Hepatic stellate cell (primary cell): ENCODE measurements at places on chromosomes 7 and 10.

- no peak for DNase-seq
Measured at GRCh38 chr10:130658687-130659290, 522.6 kb downstream of the GLRX3 start.

GRCh38 chr7:108299251-108299973, 156.8 kb downstream of the NRCAM start:
- no peak for DNase-seq

DNA sequence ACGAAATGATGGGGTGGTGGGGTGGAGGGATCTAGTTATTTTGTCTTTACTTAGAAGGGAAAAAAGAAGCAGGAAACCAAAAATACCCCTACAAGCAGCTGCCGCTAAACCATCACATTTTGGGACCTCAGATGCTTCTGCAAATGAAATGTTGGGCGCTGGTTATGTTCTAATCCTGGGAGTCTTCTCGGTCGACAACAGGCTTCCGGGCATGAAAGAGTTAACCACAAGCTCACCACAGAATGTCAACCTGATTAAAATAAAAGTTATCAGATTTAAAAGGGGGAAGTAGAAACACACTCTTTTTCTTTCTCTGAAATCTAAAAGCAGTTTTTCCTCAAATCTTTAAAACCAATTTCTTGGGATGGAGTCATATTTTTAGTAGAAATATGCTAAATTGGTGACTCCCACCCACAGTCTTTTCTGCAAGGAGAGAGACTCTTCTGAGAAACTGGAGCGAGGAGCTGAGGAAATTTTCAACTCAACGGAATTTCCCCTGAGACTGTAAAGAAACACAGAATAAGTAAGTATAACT, 16.8 kb downstream of the IL2RA start:
- no peak for DNase-seq

DNA sequence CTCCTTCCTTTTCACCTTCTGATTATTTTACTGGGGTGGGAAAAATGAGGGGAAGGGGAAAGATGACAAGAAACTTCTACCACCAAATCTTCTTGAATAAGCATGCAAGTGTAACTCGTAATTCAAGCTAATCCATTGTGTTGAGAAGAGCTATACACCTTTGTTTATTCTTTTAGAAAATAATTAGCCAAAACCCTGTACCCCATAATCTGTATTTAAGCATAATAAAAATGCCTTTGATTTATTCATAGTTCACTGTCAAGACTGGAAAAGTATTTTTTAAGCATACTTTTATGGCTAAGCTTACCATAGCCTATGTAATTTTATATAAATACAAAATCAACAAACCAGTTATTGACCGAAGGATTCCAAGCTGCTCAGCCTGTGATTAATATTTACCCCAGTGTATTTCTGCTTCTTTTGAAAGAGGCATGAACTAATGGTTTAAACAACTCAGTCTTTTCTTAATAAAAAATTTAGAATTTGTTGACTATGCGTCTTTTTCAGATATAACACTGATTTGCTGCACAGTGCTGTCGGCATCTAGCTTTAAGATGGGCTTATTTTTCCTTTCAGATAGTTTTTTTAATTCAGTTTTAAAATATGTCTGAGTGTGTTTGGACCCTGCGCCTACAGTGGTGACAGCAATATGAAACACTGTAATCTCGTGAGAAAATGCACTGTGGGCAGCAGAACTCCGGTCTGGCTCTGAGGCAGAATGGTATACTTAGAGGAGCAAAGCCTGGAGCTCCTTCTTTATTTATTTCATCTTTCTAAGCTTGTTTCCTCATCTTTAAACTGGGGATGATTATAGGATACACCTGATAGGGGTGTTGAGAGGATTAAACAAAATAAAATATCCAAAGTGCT, 238.8 kb upstream of the LRGUK start:
- no peak for DNase-seq

DNA sequence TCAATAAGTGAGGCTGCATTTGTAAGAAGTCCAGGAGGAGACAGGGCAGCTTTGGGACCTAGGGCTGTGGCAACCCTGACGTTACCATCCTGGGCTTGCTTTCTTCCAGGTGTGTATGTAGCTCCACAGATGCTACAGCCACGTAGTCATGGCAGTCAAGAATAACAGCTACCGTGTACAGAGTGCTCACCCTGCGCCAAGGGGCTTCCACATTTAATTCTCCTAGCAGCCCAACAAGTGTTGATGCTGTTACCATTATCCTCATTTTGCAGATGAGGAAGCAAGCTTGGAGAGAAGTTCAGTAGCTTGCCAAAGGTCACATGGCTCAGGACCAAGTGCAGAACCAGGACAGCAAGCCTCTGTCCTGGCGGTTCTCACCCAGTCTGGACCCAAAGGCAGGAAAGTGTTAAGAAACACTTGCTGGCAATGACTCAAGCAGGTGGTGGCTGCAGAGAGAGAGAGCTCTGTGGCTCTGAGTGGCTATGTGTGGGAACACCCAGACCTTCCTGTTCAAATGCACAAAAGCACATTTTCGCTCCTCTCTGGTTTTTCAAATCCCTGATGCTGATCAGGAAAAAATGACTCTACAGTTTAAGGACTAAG, 89.8 kb downstream of the CREM start:
- DNase-seq, result no peak

- no peak for DNase-seq
Measured at GRCh38 chr10:50286517-50286916, 35.2 kb upstream of the ASAH2 start.

DNA sequence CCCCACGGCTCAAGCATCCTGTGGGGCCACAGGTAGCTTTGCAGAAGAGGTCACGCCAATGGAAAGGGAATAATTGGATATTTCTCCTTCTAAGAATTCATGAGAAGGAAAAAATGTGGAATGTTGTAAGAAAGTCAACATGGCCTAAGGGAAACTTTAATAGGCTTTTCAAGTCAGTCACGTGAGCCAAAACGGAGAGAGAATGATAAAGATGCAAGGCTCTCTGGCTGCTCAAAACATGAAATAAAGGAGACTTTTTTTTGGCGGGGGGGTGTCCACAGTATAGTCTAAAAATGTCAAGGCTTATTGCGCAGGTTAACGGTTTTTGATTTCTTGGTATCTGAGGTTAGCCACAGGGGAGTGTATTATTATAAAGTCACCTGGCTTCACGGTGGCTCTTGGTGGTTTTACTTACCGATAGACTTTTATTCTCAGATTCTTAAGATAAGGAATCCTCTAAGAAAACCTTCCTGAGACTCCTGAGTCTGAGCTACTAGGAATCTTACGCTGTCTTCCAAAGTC, 148.1 kb downstream of the ARHGAP21 start:
- DNase-seq, result no peak

DNA sequence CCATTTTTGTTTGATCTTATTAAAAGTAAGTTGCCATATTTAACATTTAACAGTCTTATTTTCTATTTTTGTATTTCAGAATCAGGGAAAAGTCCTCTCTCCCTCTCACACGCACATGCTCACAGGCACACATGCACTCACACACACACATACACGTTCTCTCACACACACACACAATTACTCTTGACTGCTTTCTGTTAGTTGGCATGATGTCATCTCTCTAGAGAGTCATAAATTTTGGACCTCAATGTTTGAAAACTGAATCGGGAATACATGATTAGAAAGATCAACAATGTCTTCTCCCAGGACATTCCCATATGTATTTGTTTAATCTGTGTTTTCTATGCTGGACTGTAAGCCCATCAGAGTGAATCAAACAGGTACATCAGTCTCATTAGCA, 165.7 kb upstream of the AHR start:
- no peak for DNase-seq

DNA sequence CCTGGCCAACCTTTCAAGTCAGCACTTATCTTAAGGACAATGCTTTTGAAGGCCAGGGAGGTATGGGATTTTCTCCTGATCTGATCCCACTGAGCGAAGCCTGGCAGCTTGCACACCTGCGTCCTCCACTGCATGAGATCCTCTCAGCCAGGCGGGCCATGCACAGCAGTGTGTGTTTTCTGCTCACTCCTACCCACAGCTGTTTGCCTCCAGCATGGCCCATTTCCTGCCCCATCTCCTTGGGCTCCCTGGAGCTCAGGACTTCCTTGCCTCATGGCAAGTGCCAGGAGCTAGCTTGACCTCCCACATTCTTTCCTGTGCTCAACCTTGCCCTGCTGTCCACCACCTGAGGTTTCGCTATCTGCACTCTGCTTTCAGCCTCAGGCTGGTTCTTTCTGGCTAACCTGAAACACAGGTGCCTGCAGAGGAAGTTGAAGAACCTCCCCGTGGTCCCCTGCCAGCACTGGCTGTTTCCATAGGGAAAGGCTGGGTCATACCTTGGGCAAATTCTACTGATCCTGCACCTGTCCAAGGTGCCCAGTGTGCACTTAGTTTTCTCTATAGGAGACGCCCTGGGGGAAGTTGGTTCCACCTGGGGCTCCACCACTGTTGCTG, 43.9 kb upstream of the EEPD1 start:
- no peak for DNase-seq

- no peak for DNase-seq
Measured at GRCh38 chr10:76357726-76358415, 926.4 kb downstream of the LRMDA start.

- no peak for DNase-seq
Measured at GRCh38 chr7:115672024-115672423, 358.5 kb downstream of the TFEC start.

DNA sequence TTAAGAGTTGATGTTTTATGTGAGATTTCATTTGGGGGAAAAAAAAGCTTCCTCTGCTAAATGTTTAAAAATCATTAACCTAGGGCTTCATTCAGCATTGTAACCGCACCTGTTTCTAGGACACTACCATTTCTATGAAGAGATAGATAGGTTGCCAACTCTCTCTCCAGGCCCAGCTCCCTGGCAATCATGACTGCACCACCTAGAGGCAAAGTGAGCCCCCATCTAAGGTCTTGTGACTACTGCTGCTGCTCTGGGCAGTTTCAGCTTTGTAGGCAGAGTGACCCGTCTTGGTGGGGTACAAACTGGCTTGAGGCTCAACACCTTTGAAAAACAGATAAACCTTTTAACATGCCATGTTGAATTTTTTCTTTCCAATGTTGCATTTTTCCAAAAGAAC, 27.3 kb upstream of the MRC1 start:
- no peak for DNase-seq

GRCh38 chr7:135238112-135238744, 4.6 kb downstream of the STRA8 start:
- no peak for DNase-seq

DNA sequence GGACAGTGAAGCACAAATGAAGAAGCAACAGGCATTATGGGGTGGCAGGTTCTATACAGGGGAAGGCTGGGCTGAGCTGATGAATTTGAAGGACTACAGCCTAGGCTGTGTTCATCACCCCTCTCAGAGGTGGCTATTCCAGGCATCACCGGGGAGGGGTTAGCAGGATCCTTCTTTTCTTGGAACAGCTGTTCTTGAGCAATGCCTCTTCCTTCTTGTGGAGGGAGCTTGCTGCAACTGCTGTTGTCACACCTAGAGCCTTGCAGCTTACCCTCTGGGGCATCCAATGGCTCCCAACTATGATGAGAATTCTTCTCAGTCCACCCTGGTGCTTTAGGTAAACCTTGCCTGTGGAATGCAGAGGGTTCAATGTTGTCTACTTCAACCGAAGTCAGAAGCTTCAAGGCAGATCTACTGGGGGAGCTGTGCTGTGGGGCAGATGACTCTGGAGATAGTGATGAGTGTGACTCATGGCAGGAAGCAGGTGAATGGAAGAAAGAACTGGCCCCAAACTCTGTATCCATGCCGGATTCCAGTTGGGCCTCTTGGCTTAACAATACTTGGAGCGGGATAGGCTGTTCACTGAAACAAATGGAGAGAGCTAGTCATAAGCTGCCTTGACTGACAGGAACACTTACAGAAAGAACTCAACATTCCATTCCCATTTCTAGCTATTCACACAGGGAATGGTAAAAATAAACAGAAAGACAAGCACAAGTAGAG, 21.5 kb upstream of the PPP3CB start:
- peak; percentile 35 for DNase-seq

DNA sequence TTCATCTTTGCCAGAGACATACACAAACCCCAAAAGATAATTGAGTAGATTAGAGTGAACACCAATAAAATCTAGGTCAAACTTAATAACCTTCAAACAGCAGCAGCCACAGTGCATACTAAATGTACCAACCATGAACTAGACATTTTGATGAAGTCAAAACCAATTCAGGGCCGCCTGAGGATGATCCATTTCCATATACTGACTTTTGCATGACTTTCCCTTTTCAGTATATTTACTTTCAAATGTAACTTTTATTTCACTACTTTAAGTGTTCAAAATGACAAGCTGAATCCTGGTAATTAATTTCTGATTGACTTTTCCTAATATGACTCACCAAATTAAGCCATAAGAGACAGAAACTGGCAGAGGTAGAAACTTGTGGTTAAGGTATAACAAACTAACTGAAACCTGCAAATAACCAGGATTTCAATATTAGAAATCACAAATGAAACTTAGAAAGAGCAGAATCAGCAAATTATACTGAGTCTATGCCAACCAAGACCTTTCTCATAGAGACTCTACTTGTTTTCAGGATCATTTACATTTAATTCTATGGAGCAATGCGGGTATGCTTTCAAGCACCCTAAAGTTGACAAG, 171.9 kb upstream of the LRRN3 start:
- DNase-seq, result no peak

DNA sequence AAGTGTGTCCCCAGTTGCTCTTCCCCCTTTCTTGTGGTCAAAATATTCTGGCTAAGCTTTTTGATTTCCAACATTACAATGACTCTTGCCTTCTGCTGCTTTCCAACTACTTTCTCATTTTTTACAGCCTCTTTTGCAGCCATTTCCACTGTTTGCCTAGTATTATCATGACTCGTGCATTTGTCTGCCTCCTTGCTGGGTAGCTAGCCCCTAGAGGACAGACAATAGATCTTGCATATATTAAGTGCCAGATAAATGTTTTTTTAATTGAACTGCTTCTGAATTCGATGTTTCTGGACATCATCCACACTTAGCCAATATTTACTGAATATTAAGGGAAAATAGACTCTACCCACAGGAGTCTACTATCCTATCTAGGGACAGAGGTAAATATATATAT, 124.5 kb downstream of the POU6F2 start:
- no peak for DNase-seq

- no peak for DNase-seq
Measured at GRCh38 chr10:123943307-123943706, 51.7 kb upstream of the CPXM2 start.

DNA sequence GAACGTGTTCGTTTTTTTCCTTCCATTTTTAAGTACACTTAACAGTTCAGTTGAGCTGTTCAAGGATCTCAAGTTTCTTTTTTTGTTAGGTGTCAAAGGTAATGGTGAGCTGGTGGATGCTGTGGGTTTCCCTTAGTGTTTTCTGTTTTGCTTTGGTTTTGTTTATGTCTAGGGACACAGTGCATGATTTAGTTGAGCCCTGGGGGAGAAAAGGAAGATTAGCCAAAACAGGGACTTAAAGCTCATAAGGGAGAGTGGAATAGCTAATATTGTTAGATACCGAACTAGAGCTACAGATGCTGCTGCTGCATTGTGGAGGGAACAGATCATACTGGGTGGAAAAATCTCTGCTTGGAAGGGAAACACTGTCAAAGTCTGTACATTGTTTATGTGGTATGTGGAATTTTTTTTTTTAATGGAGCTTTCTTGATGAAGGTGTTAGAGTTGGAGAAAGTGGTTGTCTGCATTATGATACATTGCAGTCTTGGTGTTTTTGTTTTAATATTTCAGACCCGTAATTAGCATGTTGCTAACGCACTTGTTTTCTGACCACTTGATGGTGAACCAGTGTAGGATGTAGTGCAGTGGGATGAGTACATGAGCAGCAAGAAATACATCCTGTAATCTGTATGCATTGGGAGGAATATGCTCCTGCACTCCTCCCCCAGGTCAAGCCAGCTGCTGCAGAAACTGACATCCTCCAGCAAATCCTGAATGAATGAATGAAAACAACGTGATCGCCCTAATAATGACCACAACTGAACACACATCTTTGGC, 2.1 kb downstream of the GLCCI1 start:
- DNase-seq, result no peak
